NCI-H1417 (cell line): ENCODE measurements at places on chromosomes 2 and 18.

- no peak for DNase-seq
These were observed 273.5 kb downstream of the PTGR3 start for GRCh38 chr18:74935434-74935833.

DNA sequence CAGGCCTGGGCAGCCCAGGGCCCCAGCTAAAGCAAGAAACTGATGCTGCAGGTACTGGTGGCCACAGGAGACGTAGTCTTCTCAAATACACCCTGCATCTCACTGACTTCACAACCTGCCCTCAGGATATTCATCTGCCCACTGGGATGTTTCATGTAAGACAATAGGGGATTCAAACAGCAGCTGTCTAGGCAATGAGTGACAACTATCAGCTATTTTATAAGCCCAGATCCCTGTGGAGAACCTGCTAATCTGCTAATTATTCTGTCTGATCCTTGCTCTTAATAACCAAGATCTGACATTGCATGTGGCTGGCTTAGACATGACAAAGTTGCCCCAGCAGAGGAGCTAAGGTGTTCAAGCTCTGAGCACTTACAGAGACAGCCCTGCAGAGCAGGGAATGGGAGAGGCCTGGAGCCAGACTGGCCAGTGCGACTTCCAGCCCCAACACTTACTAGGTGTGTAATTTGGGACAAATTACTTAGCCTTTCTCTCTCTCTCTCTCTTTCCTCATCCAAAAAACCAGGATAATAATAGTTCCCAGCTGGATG is 28.6 kb downstream of the SIGLEC15 start:
- no peak for DNase-seq

DNA sequence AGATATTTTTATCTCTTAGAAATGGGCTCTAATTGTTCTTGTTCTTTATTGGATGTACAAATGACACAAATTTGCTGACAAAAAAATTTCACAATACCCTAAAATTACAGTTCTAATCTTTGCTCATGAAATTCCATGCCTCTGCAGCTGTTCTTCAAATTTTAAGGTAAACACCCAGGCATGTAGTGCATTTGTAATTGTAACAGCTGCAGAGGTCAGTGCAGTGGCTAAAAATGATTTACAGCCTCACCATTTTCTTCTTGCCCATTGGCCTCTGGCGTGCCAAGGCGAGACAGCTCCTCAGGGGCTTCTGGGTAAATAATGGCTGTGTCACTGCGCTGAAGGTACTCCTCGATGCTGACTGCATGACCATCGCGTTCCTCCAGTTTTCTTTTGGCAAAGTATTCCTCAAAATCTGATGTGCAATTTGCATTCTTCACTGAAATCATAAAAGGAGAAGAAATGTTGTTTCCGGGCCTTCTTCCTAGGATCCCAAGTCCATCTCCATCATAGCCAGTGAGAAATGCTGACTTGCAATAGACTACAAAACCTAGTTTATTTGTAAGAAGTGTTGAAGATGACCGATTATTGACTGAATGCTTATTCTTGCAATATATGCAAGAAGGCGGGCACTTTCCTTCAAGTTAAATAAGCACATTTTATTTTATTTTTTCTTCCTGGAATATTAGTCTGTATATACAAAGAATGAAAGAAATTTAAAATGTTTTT is 115.2 kb downstream of the ZEB2 start:
- DNase-seq, result no peak

DNA sequence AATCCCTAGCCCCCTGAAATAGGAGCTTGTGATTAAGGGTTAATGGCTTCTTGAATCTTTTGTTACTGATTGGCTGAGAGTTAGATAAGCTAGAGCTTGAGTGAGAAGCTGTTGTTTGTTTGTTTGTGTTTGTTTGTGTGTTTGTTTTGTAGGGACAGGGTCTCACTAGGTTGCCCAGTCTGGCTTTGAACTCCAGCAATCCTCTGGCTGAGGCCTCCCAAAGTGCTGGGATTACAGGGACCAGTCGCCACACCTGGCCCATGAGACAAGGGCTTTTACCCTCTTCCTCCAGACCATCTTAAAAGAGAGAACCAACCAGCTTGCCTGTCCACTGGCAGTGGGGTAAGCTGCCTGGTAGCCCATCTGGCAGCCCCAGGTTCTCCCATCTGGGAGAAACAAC is 58.1 kb downstream of the SH2D6 start:
- no peak for DNase-seq

DNA sequence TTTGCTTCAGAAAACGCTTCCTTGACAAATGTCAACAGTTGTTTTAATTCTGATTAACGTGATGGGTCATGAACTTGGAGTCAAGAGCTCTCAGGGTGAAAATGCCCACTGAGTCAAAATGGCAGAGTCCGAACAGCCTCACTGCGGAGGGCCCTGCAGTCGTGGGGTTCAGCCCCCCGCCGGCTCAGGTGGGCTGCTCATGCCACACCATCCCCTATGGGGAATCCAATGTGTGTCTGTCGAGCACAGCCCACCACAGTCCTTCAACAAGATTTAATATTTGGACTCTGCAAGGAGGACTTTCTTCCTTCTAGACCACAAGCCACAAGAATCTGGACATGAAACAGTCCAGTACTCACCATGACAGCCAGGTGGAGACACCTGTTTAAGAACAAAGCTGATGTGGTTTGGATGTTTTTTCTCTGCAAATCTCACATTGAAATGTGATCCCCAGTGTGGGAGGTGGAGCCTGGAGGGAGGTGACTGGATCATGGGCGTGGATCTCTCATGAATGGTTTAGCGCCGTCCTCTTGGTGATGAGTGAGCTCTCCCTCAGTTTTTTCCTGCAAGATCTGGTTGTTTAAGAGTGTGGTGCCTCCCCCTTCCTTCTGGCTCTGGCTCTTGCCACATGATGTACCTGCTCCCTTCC is 201.0 kb downstream of the NDUFA10 start:
- DNase-seq, result peak; percentile 68

- DNase-seq, result no peak
These were observed 155.7 kb downstream of the HDAC4 start for GRCh38 chr2:239245107-239245506.

- DNase-seq, result peak; percentile 5
These were observed 17.0 kb upstream of the MGAT4A start for GRCh38 chr2:98747888-98748287.

- DNase-seq, result no peak
These were observed 47.1 kb downstream of the KCMF1 start for GRCh38 chr2:85018049-85018447.

DNA sequence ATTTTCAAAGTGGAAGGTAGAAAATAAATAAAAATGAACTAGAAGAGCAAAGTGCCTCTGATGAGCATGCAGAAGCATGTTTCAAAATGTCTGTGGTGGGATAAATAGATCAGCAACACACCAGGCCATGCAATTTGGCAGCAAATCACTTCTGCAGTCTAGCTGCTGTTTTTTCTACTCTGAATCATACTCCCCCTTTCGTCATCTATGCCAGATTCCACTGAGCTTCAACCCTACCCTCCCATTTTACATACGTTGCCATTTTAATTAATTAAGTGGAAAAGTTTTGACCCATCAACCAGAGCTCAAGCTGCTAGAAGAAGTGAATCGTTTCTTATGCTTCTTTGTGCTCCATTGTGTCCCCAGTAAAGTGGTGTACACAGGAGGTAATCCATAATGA is 79.3 kb downstream of the NRXN1 start:
- no peak for DNase-seq
